ENCODE measurements at places on chromosomes 5 and 9.

DNA sequence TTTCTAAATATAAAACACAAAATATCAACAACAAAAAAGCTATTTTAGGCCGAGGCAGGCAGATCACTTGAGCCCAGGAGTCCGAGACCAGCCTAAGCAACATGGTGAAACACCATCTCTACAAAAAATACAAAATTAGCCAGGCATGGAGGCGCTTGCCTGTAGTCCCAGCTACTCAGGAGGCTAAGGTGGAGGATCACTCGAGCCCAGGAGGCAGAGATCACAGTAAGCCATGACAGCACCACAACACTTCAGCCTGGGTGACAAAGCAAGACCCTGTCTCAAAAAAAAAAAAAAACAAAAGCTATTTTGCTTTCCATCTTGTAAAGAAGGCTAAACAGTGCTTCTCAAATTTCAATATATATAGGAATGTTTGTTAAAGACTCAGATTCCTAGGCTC lies 11.3 kb downstream of the C5orf15 start:
- no peaks in the 10 kb centered on the region for H3K27me3 ChIP-seq
- no peak overlapping the region for H3K27ac ChIP-seq
- H3K36me3 ChIP-seq = peaks cover 31% of the 10 kb centered on the region
- no peak overlapping the region for H3K4me3 ChIP-seq
- DNase-seq = no peak

DNA sequence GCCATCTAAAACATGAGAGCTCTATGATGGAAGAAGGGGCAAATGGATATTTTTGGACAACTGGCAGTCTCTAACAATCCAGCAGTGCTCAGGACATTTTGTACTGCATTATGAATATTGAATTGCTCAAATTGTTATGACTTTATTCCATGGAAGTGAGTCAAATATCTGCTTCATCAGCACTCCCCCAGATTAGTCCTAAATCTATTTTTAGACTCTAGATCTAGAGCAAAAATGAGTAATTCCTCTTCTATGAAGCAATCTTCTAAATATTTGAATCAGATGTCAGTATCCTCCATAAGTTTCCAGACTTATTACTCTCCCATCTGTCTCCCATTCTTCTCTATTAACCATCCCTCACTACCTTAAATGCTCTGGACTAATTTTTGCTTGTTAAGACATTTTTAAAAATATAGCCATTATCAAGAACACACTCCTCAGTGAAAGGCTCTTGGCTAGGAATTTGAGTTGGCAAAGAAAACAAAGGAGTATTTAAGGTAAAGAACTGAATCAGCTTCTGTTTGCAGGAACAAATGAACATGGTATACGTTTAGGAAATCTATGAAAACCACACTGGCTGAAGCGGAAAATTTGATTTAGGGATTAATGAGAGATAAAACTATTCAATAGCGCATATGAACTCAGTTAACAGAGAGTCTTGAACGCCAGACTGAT lies 300.9 kb downstream of the MCTP1 start:
- DNase-seq = no peak
- no peak overlapping the region for H3K27ac ChIP-seq
- no peaks in the 10 kb centered on the region for H3K36me3 ChIP-seq
- H3K4me3 ChIP-seq = no peak overlapping the region

GRCh38 chr9:108676355-108676754 lies 179.4 kb downstream of the ACTL7B start:
- no peaks in the 10 kb centered on the region for H3K27me3 ChIP-seq
- H3K4me3 ChIP-seq = no peak overlapping the region
- H3K36me3 ChIP-seq = no peaks in the 10 kb centered on the region
- no peak for DNase-seq
- no peaks in the 10 kb centered on the region for H3K4me1 ChIP-seq

- peaks cover 6% of the 10 kb centered on the region for H3K36me3 ChIP-seq
- H3K27ac ChIP-seq = no peak overlapping the region
- H3K27me3 ChIP-seq = no peaks in the 10 kb centered on the region
- H3K4me3 ChIP-seq = no peak overlapping the region
- H3K4me1 ChIP-seq = no peaks in the 10 kb centered on the region
Observed at GRCh38 chr9:33867747-33868439, 50.9 kb downstream of the UBE2R2 start.

DNA sequence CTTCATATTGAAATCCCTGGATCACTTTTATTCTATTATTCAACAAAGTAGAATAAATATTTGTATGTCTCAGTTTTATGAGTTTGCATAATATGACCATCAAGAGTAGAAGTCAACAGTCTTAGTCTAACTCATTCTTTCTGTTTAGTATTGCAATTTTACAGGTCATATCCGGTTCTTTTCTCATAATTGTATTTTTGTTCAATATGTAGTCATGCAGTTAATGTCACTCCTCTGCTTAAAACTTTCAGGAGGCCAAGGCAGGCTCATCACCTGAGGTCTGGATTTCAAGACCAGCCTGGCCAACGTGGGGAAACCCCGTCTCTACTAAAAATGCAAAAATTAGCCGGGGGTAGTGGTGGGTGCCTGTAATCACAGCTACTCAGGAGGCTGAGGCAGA lies 148.4 kb upstream of the TRPM3 start:
- no peaks in the 10 kb centered on the region for H3K4me1 ChIP-seq
- H3K4me3 ChIP-seq = no peak overlapping the region
- no peak overlapping the region for H3K27ac ChIP-seq
- H3K36me3 ChIP-seq = no peaks in the 10 kb centered on the region
- H3K27me3 ChIP-seq = no peaks in the 10 kb centered on the region

- H3K4me3 ChIP-seq = no peak overlapping the region
- no peaks in the 10 kb centered on the region for H3K4me1 ChIP-seq
- H3K27ac ChIP-seq = no peak overlapping the region
Observed at GRCh38 chr5:125310749-125311148, 564.3 kb upstream of the ZNF608 start.

GRCh38 chr5:102307232-102307631 lies 11.1 kb upstream of the SLCO4C1 start:
- H3K4me1 ChIP-seq = no peaks in the 10 kb centered on the region
- H3K4me3 ChIP-seq = no peak overlapping the region
- no peak for DNase-seq
- no peak overlapping the region for H3K27ac ChIP-seq
- H3K36me3 ChIP-seq = no peaks in the 10 kb centered on the region
- no peaks in the 10 kb centered on the region for H3K27me3 ChIP-seq

DNA sequence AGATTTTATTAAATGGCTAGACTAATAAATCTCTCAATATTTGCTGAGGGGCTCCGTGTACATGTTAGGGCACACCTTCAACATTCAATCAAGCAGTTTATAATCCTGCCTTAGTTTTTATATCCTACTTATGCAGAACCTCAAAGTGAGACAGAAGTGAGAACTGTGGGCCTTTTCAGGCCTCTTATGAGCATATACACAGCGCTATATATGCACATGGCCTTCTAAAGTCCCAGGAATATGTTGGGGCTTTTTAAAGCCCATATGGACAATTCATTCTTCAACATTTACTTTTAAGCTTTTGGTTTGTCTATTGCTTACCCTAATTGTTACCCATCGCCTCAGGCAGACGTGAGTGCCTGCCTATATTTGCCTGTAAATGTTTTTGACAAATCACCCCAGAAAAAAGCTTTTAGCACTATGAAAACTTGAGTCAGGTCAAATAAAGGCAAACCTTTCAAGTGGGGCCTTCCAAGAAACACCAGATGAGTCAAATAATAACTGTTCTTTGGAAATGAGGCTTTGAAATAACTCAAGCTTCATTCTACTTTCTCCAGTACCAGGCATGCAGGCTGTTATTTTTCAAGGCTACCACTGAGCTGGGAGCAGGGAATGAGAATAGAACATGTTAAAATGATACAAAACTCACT lies 58.2 kb downstream of the ESM1 start:
- peaks cover 22% of the 10 kb centered on the region for H3K36me3 ChIP-seq
- peak overlapping the region; percentile 26 for H3K27ac ChIP-seq
- peaks cover 17% of the 10 kb centered on the region for H3K4me1 ChIP-seq
- peaks cover 4% of the 10 kb centered on the region for H3K27me3 ChIP-seq
- H3K4me3 ChIP-seq = no peak overlapping the region

DNA sequence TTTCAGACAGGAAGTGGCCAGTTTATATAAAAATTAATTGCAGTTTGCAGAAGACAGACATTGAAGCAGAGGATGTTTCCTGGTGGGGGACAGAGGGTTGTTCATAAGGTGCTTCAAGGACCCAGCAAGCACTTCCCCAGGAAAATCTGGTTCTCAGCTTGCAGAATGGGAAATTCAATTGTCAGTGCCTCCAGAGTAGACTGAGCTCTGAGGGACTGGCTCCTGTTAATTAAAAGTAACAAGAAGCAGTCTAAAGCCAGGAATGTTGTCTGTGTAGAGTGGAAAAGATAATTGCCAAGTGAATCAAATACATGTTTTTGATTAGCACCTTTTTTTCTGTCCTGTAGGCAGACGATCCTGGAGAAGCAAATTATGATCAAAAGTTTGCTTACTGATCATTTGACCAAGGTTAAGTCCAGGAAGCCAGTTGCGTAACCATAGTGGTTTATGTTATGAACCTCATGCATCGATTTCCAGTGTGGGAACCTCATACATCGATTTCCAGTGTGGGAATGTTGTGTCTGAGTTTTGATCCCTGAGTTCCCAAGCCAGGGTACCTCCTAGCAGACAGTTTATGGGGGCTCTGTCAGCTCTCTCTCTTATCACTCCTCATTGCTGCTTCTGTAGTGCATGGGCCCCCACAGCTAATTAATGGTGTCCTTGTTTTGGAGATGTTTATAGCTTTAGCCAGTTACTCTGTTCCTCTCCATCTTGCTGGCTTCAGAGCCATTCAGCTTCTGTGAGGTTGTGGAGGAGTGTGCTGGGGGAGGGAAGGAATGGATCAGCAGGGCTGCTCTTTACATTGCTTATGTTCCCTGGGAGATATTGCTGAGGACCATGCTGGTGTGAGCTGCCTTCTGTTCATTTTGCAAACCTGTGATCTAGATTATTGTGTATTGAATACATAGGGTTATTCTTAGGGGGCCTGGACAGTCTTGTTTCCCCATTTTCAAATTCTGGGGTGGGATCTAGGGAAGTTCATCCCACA lies 17.1 kb downstream of the MSANTD3 start:
- no peaks in the 10 kb centered on the region for H3K27me3 ChIP-seq
- no peak overlapping the region for H3K27ac ChIP-seq
- no peak overlapping the region for H3K4me3 ChIP-seq
- peaks cover 3% of the 10 kb centered on the region for H3K36me3 ChIP-seq
- peaks cover 7% of the 10 kb centered on the region for H3K4me1 ChIP-seq

GRCh38 chr9:127202461-127203169 lies 62.0 kb upstream of the GARNL3 start:
- H3K36me3 ChIP-seq = no peaks in the 10 kb centered on the region
- DNase-seq = no peak
- peaks cover 2% of the 10 kb centered on the region for H3K27me3 ChIP-seq
- no peak overlapping the region for H3K27ac ChIP-seq
- peaks cover 7% of the 10 kb centered on the region for H3K4me1 ChIP-seq

Data from activated CD8-positive, alpha-beta T cell treated with anti-CD3 and anti-CD28 coated beads, Interleukin-2, amount 10 ng/mL, durations not matched to agents 7 days and 5 days (primary cell).